Left colon (tissue), 2 donors: ENCODE measurements at places on chromosomes 4 and X.

DNA sequence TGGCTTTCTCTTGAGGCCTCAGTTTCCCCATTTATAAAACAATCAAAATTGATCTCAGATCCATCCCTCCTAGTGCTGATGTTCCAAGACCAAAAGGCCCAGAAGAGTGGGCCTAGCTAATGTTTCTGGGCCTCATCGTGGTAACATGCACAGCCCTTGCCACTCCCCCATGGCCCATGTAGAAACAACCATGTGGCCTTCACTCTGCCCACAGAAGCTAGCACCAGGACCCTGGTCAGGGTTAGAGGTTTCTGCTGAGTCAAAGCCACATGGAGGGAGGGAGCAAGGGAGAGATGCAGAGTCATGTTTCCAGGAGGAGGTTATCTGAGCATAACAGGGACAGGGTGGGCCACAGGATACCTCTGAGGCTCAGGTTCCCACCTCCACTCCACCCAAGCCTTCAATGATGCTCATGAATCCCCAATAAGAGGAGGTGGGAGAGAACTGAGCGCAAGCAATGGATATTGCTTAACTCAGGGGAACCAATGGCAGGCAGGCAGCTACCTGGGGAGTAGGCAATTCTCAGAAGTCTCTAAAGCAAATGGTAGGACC is 16.9 kb downstream of the OTUD5 start:
- no peak for DNase-seq

- no peak for DNase-seq
Measured at GRCh38 chrX:17474892-17475291, 99.9 kb downstream of the NHS start.

DNA sequence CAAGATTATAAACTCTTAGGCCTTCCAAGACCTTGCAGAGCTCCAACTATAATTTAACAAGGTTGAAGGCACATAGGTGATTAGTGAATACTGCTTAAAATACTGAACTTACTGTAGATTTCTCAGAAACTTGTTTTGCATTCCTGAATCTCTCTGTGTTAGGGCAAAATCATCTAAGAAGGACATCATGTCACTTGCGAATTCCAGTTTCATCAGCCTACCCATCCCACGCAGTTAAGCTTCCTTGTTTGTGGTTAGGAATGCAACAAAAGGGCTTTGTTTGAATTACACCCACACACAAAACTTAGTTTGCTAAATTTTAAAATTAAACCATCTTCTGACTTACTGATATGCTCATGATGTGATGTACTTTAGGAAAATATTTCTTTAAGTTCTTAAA is 174.0 kb downstream of the SOWAHB start:
- no peak for DNase-seq

DNA sequence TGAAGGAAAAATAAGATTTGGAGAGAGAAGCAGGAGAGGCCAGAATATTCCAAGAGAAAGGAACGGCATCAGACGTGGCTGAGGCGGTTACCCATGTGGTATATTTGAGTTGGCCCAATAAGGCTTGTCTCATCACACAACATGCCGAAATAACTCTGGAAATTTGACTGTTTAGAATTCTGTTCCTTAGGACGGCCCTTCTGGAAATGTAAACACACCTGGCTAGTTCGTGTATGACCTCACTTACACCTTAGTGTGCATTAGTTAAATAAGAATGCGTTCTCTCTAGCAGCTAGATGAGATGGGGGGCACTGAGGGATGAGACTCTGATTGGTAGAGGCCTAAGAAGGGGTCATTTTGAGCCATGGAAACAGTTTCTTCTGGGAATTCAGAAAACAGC is 33.2 kb upstream of the PLAC1 start:
- DNase-seq = no peak

- peak; percentile 55 for DNase-seq
Measured at GRCh38 chrX:53086464-53086863, 4.3 kb downstream of the TSPYL2 start.

- DNase-seq = no peak
Measured at GRCh38 chr4:80071604-80072227, 1.3 kb downstream of the ANTXR2 start.

GRCh38 chr4:91128519-91128918 is 1001.3 kb downstream of the CCSER1 start:
- no peak for DNase-seq

- no peak for DNase-seq
Measured at GRCh38 chr4:39808231-39808749, 110.4 kb downstream of the UBE2K start.

DNA sequence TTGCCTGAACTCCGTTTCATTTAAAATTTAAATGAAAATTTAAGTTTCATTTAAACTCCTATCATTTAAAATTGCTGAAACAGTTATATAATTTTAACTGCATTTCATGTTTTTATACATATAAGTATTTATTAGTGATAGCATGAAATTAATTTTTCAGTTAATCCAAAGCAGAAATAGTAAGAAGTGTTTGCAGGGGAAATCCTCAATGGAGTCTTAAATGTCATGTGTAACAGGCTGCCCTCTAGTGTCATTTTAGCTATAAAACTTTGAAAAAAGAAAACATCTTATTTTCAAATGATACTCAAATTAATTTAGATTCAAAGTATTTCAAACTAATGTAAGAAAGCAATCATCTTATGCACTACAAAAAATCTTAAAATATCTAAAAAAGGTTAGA is 27.2 kb downstream of the TAPT1 start:
- no peak for DNase-seq

GRCh38 chr4:89486042-89486441 is 178.4 kb upstream of the GPRIN3 start:
- no peak for DNase-seq

- no peak for DNase-seq
Measured at GRCh38 chr4:106647451-106647850, 278.9 kb upstream of the GIMD1 start.

GRCh38 chrX:40423299-40423698 is 157.5 kb upstream of the ATP6AP2 start:
- DNase-seq = no peak

- DNase-seq = no peak
Measured at GRCh38 chr4:109412776-109413175, 20.8 kb upstream of the SEC24B start.

DNA sequence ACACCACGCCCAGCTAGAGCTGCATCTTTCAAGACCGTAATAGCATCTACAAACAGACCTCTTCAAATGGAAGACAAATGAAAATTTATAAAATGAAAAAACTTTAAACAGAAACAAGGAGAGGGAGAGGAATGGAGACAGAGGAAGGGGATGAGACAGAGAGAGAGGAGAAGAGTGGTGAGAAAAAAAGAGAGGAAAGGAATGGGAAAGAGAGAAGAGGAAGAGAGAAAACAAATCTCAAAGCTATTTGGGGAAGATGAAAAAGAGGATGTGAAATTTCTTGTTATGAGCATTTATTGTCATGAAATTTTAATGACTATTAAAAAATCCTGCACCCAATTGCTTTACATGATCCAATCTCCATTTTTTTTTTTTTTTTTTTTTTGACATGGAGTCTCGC is 726.9 kb downstream of the GRID2 start:
- DNase-seq = no peak

- no peak for DNase-seq
Measured at GRCh38 chr4:68617003-68617698, 41.0 kb upstream of the UGT2B17 start.

DNA sequence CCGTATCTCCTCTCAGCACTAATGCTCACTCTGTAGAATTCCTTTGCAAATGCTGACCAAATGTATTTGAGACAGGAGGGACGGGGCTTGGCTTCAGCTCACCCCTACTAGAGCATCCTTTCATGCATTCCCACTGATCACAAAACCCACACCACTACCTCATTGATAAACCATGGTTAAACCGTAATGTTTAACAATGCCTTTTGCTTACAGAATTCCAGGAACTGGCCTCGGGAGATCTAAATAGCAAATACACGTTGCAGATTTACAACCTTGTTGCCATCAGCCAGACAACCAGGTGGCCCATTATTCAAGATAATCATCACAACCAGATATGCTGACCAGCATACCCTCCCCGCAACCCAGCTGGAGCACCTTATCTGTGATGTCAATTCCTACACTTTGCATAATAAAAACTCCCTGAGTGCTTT is 391.9 kb downstream of the KCTD8 start:
- no peak for DNase-seq

- no peak for DNase-seq
Measured at GRCh38 chr4:163614866-163615265, 120.4 kb downstream of the TMA16 start.

DNA sequence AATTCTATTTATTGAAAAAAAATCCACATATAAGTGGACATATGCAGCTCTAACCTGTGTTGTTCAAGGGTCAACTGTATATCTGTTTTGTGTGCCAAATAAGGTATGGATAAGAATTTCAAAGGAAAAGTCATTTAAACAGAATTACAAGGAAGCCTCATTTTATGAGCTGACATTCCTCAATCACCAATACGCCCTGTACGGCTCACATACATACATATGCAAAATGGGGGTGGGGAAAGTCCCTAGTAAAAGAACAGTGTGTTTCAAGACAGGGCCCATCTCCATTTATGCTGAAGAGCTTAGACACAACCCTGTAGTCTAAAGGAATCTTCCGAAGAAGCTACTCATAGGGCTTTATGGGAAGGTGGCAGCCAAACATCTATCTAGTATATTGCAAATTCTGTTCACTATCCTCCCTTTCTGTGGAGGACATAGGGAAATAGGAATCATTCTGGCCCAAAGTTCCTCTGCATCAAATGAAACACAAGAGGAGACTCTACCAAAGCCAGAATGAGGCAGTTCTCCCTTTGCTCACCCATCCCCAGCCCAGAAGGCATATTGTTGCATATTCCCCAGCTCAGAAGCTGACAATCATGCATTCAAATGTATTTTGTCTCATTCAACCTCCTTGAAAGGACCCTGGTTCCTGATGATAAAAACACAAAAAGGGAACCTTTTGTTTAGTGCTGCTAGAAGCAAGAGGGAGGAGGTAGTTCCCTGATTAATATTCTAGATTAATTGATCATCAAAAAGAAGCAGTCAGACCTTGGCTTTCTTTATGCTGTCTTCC is 13.7 kb upstream of the ZBTB33 start:
- DNase-seq = no peak

DNA sequence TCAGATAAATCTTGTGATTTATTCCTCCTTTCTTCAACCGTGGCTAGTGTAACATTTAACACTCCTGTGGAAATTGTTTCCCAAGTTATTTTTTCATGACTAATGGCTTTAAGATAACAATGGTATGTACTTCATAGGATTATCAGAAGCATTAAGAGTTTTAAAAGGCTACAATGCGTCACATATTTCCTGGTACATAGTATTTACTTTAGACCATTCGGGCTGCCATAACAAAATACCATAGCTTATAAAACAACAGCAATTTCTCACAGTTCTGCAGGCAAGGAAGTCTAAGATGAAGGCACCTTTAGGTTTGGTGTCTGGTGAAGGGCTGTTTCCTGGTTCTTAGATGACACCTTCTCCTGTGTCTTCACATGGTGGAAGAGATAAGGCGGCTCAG is 158.6 kb downstream of the PAPSS1 start:
- no peak for DNase-seq

DNA sequence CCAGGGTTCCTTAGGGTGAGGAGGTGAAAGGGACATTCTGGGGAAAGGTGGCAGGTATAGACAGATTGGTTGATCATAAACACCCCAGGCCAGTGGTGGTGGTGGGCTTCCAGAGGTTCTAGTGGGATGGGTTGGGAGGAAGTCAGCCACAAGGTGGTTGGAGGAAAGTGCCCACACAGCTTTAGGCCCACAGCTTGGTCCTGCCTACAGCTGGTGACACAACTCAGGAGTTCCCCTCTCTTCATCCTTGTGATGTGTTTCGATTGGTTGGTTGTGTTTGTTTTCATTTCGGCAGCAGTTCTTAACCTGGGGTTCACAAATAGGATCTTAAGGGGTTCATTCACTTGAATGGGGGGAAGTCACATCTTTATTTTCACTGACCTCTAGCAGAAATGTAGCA is 157.0 kb downstream of the TMEM164 start:
- DNase-seq = no peak

DNA sequence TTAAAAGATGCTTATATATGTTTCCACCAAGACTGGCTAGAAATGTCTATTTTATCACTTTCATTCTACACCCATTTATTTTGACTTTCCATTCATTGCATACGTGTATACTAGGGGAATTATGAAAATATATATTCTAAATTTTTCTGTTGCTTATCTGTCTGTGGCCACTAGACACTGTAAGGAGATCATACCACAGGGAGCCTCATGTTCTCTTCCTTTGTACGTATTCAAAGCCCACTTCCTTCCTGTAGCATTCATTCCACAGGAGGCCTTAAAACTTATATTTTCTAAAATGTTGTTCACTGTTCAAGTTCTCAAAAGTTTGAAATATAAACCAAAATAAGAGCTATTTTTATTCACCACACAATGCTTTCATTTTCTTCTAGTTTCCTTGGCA is 1848.9 kb upstream of the TENM3 start:
- no peak for DNase-seq

DNA sequence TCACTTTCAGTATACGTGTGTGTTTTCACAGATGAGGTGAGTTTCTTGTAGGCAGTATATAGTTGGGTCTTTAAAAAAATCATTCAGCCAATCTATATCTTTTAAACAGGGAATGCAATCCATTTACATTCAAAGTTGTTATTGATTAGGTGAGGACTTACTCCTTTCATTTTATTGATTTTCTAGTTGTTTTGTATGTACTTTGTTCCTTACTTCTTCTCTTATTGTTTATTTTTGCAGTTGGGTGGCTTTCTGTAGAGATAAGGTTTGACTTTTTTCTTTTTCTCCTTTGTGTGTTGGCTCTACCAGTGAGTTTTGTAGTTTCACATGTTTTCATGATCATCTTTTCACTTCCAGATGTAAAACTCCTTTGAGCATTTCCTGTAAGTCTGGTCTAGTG is 83.1 kb downstream of the MAGED1 start:
- DNase-seq = no peak

- DNase-seq = no peak
Measured at GRCh38 chr4:183132081-183132480, 33.0 kb downstream of the WWC2 start.

DNA sequence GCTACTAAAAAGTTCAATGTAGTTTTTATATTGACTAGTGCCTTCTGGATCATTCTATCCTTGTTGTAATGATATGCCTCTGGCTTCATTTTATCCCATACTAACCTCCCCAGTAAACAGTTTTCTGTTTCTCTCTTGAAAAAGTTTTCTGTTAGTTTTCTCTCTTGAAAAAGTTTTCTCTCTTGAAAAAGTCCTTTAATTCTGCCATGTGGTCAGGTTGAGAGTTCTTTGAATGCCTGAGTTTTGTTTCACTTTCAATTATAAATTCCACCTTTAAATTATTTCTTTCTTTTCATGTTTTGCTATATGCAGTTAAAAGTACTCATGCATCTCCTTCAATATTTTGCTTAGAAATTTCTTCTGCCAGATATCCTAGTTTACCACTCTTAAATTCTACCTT is 1139.6 kb downstream of the STPG2 start:
- no peak for DNase-seq

GRCh38 chrX:73562458-73562857 is 539 bp upstream of the CHIC1 start:
- DNase-seq = no peak

DNA sequence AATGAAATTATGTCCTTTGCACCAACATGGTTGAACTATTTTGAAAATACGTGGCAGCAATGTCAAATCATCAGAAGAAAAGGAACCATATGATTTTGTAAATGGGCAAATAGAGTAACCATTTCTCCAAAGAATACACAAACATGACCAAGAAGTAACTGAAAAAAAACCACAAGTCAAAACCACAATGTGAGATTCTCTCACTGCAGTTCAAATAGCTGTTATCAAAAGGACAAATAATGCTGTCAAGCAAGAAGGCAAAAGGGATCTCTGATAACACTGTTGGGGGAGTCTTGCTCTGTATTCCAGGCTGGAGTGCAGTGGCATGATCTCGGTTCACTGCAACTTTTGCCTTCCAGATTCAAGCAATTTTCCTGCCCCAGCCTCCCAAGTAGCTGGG is 280.8 kb upstream of the ZCCHC13 start:
- DNase-seq = no peak
